ENCODE measurements at places on chromosomes 1 and 21.

- no peak for DNase-seq
Measured at GRCh38 chr1:51263147-51263877, 27.2 kb downstream of the RNF11 start.

DNA sequence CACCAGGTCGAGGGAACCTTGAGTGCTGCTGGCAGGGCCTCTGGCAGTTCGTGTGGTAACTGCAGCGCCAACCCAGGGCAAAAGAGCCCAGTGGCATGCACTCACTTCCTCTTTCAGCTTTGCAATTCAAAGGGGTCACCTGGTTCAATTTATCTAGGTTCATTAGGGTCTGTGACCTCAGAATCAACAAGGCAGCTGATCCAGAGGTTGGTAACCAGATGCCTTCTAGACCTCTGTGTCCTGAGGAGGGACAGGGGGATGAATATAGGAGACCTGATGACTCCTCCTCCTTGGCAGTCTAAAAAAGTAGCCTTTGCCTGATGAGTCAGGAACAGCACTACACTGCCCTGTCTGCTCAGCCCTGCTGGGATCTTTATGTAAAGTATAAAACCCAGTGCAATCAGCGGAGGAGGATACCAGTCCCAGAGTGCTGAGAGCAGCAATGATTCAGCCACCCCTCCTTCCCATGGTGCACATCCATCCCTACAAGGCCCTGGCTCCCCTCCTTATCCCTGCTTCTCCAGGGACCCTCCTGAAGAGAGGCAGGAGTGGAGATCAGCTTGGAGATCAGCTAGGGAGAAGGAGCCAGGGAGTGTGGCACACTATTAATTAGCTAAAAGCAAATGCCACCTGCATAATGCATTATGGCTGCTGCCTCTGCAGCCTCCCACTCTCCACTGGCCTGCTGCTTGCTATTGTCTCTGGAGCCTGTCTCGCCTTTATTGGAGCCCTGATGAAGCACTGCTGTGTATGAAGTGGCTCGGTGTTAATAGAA, 11.2 kb upstream of the FMOD start:
- DNase-seq = no peak

GRCh38 chr1:188343914-188344313, 1515.2 kb downstream of the PLA2G4A start:
- no peak for DNase-seq

DNA sequence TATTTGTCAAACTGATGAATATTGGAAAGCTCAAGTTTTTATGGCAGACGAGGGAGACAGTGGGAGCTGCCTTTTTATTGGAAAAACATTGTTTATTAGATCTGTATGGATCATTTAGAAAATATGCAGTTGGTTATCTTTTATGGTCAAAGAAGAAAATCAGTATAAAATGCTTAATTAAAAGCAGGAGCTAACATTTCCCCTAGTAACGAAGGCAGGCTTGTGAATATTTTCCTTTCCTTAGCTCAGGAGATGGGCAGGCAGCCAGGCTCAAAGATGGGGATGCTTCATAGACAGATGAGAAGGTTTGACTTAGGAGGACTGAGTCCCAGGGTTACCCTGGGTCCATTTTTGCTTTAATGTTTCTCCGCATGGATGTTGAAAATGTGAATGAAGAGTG, 26.0 kb downstream of the ROR1 start:
- no peak for DNase-seq

- DNase-seq = no peak
Measured at GRCh38 chr1:63662841-63663240, 69.6 kb downstream of the PGM1 start.

GRCh38 chr1:113784104-113784779, 25.0 kb upstream of the PHTF1 start:
- DNase-seq = no peak

DNA sequence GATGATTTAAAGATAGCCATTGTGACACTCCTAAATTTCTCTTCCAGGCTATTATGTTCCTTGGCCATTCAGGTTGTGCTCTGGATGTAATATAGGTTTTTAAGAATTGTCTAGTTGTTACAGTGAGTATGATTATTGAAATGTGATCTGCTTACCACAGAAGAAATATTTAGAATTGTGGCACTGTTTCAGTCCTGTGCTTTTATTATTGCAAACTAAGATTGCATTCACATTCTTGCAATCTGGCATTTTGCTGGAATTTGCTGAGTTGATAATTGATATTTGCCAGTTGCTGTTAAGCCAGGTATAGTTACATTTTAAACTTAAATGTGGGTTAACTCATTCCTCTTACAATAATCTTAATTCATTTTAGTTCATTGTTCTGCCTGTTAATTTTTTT, 22.3 kb downstream of the EXO1 start:
- DNase-seq = no peak

Data from Kasumi-1 (cell line).